ENCODE measurements at places on chromosomes 13 and 19.

DNA sequence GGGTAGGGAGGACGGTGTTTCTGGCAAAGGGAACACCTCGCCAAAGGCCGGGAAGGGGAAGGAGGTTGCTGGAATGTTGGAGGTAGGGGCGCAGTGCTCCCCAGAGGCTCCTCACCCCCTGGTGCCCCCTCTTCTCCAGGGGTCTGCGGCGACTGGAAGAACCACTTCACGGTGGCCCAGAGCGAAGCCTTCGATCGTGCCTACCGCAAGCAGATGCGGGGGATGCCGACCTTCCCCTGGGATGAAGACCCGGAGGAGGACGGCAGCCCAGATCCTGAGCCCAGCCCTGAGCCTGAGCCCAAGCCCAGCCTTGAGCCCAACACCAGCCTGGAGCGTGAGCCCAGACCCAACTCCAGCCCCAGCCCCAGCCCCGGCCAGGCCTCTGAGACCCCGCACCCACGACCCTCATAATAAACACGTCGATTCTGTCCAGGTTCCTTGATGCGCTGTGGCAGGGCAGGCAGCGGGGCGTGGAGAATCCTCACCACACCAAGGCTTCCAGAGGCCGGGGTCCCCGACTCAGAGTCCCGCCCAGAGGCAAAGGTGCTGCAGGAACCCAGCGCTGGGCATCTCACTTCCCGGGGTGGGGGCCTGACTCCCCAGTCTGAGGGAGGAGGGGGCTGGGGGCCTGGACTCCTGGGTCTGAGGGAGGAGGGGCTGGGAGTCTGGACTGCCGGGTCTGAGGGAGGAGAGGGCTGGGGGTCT lies 7.4 kb upstream of the SPACA4 start:
- DNase-seq, result no peak

GRCh38 chr19:1882089-1882785 lies 3.1 kb downstream of the ABHD17A start:
- no peak for DNase-seq

- DNase-seq, result no peak
Measured at GRCh38 chr13:94933230-94933751, 220.9 kb upstream of the SOX21 start.

GRCh38 chr13:112133499-112134390 lies 66.8 kb downstream of the SOX1 start:
- DNase-seq, result no peak

- no peak for DNase-seq
Measured at GRCh38 chr19:35545855-35546381, 492 bp downstream of the TMEM147 start.

DNA sequence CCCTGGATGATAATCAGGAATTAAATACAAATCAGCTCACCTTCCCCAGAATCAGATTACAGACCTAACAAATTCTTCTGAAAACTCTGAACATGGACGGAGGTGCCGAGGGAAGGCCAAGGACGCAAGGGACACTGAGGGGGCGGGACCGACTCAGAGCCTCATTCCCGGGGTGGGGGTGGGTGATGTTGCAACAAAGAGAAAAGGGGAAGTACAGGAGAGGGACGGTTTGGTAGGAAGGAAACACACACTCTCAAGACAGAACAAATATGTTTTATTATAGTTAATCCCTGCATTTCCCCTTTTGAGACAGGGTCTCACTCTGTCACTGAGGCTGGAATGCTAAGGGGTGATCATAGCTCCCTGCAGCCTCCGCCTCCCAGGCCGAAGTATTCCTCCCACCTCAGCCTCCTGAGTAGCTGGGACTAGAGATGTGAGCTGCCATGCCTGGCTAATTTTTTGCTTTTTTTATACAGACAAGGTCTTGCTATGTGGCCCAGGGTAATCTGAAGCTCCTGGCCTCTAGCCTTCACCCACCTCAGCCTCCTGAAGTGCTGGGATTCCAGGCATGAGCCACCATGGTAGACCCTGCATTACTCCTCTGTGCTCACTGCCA lies 786 bp upstream of the LILRA2 start:
- DNase-seq, result no peak

GRCh38 chr19:4830768-4831265 lies 695 bp downstream of the TICAM1 start:
- no peak for DNase-seq

DNA sequence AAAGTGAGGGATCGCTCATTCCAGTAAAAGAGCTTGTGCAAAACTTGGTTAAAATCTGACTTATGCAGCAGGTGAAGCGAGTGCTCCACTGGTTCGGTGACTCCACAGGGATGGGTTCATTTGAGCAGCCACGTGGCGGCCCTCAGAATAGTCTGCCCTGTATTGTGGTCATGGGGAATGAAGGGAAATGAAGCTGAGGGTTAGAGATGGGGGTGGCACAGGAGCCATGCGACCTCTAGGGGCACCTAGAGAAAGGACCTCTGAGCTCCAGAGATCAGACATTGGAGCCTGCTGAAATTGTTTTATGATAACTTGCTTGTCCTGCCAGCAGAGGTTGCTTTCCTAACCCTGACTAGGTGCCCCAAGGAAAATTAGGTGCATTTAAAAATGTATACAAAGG lies 26.6 kb downstream of the CBY2 start:
- peak; percentile 5 for DNase-seq
